Activated naive CD8-positive, alpha-beta T cell treated with anti-CD3 and anti-CD28 coated beads, Interleukin-2, amount 50 U/mL, for 16 hours (primary cell): ENCODE measurements at places on chromosomes 6 and 20.

DNA sequence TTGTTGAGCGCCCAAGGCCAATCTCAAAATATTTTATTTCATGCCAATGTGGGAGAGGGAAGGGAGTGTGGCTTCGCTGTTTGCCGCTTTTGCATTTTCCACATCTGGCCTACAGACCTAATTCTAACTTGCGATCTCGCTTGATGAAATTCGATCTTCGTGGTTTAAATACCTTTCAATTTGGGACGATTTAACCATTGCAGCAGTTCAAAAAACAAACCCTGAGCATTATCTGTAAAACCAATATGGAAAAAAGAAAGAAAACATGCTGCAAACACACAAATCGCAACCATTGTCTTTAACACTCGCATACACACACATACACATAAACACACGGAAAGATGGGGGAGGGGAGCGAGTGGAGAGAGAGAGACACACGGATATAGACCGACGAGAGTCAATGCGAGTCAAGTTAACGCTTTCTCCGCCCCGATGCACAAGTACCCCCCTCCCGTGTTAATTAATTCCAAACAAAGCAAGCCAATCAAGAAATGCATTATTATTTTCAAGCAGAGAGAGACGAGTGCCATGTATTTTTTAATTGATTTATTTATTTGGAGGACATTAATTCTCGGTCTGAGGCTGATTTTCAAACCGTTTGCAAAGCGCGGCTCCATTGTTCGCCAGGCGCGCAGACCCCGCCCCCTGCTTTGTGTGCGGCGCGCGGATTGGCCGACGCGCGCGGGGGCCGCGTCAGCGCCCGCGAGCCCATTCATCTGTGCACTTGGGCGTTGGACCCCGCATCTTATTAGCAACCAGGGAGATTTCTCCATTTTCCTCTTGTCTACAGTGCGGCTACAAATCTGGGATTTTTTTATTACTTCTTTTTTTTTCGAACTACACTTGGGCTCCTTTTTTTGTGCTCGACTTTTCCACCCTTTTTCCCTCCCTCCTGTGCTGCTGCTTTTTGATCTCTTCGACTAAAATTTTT lies at the start of gene MARCKS:
TSS of gene MARCKS (plus strand) at position 721 of the 931 bp plus-strand sequence. CDS start 401 bp downstream, outside the sequence.
- no peak for DNase-seq

- DNase-seq = no peak
These were observed 209.0 kb downstream of the TFAP2A start for GRCh38 chr6:10205892-10206291.

GRCh38 chr6:165652766-165653165 lies 10.3 kb downstream of the PDE10A start:
- no peak for DNase-seq

- DNase-seq = no peak
These were observed 41.5 kb downstream of the ELMO2 start for GRCh38 chr20:46364670-46365486.

GRCh38 chr6:37149745-37150144 lies 20.2 kb upstream of the PIM1 start:
- DNase-seq = no peak

- DNase-seq = no peak
These were observed 49.1 kb downstream of the ARMC2 start for GRCh38 chr6:108897371-108897770.

DNA sequence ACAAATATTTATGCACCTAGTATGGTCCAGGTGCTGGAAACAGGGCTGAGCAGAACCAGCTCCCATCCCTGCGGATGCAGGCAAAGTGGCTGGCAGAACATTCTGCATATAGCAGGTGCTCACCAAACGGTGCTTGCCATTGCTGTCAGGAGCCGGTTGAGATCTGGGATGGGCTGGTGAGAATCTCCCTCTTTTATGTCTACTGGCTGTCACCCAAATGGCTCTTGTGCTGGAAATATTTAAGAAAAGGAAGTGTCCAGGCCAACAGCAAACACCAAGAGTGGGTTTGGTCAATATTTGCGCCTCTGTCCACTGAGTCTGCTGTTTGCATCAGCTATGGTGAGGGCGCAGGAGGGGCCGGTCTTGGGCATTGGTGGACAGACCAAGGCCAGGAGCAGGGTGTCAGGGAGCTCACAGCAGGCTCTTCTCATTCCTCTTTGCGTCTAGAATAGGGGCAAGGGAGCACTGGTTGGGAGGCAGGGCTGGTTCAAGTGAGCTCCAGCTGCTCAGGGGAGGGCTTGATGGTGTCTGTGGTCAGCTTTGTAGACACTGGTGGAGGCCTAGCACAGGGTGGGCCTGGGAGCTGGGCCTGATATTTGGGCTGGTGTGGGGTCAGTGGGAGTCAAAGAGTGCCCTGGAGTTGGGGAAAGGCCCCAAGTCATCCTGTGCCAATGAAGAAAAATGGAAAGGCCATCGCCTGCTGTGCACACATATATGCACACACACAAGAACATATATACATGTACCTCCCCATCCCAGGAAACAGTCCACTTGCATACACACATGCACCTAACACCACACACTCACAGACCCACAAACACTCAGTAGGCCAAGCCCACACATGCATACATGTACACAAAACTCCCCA lies 1.4 kb upstream of the BPIFB2 start:
- no peak for DNase-seq

DNA sequence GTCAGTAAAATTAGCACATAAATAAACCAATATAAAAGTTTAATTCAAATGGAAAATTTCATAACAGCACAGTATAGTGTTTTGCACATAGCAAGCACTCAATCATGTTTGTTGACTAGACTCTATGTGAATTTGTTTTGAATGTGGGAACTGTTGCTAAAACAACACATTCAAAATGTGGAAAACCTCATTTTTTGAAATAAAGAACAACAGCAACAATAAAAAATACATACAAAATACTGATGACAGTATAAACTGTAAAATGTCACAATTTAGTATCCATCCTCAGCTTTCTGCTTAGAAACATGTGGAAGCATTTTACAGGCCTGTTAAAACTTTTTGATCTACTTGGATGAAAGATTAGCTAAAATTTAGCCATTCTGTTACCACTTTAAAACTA lies 47.4 kb downstream of the HDAC2 start:
- no peak for DNase-seq

- DNase-seq = no peak
These were observed 29.4 kb downstream of the PSMG4 start for GRCh38 chr6:3287976-3288707.

- no peak for DNase-seq
These were observed 20.0 kb downstream of the CDK19 start for GRCh38 chr6:110795271-110795670.

GRCh38 chr20:56810141-56810540 lies 181.0 kb downstream of the TFAP2C start:
- no peak for DNase-seq

DNA sequence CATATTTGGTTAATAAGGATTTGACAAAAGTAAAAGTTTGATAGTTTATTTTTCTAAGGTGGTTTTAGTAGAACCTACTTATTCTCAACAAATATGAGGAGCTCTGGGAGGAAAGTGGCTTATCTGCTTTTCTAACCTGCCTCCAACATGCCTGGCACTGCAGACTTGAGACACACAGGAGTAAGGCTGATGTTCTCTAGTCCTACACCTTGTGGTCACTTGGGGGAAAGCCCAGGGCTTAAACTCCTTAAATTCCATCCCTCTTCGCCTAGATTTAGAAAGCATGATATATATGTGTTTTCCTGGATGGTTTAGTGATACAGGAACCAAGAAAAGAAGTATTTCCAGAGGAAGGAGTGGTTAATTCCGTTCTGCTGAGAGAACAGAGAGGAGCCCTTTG lies 39.9 kb upstream of the SAMD5 start:
- no peak for DNase-seq

- DNase-seq = no peak
These were observed 1.9 kb upstream of the AP5S1 start for GRCh38 chr20:3818155-3819151.

DNA sequence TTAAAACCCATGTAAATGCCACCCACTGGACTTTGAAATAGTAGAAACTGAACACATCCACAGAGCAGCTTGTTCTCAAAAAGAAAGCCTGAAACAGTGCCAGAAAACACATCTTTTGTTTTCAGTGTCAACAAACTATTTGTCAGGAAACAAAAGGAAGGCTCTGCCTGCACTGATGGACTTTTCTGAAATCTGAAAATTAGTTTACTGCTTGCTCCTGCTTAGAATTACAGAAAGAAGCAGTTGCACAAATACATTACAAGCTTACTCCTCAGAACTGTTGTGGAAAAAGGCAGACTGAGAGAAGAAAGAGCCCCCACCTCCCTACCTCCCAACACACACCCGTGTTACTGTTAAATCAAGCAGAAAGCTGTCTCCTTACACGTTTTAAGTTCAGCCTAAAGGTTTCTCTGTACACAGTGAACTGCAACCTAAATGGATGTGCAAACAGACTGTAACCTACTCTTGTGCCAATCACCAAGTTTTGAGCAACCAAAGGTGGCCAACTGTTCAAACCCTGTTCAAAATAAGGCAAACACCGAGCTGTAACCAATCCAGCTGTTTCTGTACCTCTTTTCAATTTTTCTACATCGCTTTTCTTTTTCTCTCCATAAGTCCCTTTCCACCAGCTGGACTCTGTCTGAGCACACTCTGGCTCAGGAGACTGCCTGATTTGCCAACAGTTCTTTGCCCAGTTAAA lies 43.7 kb downstream of the FRK start:
- no peak for DNase-seq

- no peak for DNase-seq
These were observed at the start of gene RBPJL for GRCh38 chr20:45306431-45306982. Gene RBPJL, plus strand, starts transcription at chr20:45306840. Its CDS starts 83 bp downstream, at chr20:45306923.

- DNase-seq = no peak
These were observed 178.8 kb upstream of the AFDN start for GRCh38 chr6:167647737-167648470.

DNA sequence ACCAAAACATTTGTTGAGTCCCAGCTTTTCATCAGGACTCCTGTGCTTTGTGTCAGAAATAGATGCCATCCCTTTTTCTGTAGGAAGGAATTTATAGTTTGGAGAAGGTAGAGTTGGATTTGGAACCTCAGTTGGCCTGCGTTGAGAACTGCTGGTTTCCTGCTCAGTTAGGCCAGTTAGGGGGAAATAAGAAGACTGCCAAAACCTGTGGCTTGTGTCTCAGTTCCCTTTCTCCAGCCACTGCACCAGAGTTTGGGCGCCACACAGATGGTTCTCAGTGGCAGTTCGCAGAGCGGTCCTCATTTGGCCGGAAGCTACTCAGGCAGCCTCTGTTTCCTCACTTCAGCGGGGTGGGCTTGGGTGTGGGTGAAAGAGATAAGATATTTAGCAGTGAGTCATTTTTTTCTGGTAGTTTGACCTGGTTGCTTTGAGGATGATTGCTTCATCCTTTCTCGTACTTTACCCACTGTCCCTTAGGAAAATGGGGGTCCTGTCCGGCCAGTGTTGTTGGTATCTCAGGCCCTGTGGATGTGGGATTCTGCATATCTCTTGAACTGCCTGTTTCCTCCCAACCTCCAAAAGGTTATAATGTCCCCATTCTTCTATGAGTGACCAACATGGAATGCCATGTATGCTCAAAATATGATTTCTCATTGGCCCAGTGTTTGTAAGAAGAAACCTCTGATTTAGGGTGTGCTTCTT lies 53.7 kb downstream of the JARID2 start:
- no peak for DNase-seq

DNA sequence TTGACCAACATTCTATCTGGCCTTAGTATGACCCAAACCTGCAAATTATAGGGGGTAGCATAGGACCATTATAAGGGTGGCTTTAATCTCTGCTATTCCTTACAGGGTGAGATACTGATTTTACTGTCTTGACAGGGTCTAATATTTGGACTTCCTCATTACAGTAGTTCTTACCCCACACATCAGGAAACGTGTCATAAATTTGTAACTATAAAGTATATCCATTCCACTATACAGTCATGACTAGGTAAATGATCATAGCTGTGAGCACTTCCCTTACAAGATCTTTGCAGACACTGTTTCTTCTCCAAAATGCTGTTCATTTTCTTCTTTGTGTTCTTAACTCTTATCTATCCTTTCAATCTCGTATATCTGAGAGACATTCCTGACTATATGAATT lies 518.7 kb upstream of the RNF217 start:
- no peak for DNase-seq

GRCh38 chr20:54229566-54230160 lies 21.8 kb downstream of the PFDN4 start:
- no peak for DNase-seq

DNA sequence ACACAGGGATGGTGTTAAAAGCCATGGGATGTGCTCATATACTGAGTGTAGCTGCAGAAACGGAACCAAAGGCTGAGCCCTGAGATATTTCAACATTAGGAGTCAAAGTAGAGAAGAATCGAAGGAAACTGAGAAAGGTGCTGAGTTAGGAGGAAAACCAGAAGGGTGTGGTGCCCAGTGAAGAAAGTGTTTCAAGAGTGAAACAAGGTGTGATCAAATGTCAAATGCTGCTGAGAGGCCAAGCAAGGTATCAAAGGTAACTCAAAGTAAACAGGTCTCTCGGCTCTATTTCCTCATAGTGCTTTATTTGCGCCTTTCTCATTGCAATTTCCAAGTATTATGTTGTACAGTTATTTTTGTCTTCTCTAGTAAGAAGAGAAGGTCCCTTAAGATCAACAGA lies 94.1 kb downstream of the PRDM1 start:
- DNase-seq = no peak

GRCh38 chr20:59183751-59184150 lies 20.1 kb downstream of the ZNF831 start:
- no peak for DNase-seq

DNA sequence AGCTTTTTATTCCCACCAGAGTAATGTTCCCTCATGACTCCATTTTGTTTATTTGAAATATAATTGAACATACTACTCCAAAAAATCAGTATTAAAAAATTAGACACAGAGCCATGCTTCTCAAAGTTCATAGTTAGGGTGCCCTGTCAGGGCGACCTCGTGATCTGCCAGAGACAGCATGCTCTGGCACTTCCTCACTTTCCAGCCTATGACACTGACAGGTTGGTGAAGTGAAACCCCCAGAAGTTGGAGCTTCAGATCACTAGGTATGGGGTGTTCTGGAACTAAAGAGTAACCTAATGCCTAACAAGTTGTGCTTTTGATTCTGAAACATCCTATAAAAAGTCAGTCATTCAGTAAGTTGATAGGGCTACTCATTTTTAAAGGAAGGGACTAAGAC lies 93.0 kb downstream of the TBC1D7 start:
- DNase-seq = no peak

- no peak for DNase-seq
These were observed 284.5 kb upstream of the CDYL start for GRCh38 chr6:4491501-4492260.

DNA sequence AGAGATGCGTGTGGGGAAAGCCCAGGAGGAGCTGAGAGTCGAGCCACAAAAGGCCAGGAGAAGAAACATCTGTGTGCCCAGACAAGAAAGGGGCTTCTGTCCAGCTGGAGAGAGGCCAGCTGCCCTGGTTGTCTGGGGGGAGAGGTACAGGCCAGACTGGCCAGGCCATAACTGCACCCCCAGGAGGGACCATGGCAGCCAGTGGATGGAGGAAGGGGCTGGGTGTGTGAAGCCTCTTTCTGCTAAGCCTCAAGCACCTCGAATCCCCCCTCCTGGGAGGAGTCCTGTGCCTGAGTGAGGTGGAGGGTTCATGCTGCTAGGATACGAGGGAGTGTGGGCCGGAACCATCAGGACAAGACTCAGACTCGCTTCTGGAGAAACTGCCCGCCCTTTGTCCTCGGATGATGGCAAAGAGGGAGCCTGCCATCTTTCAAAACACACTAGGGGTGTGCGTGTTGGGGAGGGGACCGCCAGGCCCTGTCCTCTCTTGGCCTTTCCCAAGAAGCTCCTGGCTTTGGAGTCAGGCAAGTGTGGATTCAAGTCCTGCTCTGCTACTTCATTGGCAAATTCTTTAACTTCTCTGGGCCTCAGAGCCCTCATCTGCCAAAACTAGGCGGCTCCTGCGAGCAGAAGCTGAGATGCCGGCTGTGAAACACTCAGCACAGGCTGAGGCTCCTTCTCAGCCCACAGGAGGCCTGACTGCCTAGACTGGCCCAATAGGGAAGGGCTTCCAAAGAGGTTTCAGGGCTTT lies 90.3 kb downstream of the ASXL1 start:
- DNase-seq = no peak
